AG09319 (cell line): ENCODE measurements at places on chromosomes 2 and 18.

DNA sequence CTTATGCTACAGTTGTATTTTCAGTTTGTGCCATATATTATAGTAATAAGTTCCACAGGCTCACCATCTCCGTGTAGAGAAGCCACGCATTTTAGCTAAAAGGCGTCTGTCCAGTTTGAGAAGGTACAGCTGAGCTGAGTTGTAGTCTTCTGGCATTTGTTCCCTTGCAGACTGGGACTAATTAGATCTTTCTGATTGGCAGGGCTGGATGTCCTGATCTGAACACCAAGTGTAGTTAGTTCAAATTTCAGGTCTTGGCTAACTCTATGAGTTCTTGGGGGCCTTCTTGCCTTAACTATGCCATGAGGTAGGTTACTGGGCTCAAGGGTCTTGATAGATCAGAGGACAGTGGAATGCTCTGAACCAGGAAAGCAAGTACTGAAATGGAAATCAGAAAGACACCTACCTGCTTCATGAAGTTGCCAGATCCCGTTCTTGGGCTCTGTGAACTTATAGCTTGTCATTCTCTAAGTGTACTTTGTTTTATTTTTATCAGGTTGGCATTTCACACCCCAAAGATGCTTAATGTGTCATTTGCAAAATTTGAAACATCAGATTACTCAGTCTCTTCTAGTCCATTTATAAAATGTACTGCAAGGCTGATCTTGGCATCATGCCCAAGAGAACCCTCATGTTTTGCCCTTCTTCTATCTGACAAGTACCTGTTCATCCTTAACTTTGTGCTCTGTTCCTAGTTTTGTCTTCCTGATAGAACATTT is 93.7 kb downstream of the PLCL1 start:
- no peak for DNase-seq

DNA sequence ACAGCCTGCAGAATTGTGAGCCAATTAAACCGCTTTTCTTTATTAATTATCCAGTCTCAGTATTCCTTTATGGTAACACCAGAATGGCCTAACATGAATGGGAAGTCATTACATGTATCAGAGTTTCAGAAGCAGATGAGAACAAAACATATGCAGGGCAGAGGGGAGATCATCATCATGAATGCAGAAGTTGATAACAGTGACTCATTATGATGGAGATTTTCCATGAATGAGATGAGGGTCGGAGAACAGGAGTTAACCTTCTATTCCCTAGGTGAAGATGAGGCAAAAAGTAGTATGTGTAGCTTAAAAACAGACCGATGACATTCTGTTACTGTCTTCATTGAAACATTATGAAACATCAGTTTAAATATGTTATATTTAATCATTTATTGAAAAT is 59.5 kb upstream of the PPM1B start:
- no peak for DNase-seq

GRCh38 chr2:111066062-111066593 is 54.6 kb upstream of the BCL2L11 start:
- DNase-seq = no peak

DNA sequence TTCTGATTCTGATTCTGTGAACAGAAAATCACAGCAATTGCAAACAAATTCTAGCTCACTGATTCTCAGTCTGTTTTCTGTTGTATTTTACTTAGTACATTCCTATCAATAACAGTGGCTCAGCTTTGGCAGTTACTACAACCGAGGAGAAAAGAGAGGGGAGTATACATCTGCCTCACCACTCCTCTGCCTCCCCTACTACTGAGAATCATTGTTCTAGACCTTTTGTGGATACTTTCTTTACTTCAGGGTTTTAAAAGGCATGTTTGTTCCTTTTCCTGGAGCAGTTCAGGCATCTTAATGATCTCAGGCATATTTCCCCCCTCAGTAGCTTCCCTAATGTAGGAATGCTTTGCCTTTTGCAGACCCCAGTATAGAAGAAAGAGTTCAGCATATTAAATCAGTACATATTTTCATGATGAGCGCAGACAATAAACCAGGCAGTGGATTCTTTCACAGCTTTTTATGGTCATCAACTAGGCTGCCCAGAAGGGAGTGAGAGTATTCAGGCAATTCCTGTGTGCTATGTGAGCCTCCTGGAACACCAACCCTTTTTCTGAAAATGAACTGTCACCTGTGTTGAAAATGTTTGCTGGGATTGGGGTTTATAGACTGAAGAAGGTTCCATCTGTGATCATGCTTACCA is 10.3 kb downstream of the STAMBP start:
- no peak for DNase-seq

DNA sequence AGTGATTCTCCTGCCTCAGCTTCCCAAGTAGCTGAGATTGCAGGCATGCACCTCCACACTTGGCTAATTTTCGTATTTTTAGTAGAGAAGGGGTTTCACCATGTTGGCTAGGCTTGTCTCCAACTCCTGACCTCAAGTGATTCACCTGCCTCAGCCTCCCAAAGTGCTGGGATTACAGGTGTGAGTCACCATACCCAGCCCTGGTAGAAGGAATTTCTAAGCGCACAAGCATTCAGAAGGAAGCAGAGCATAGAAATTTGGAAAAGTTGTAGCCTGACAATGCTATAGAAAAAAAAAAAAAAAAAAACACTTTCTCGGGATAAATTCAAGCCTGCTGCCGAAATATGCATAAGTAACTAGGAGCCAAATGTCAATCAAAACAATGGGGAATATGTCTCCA is 249.4 kb downstream of the GRB14 start:
- DNase-seq = no peak

- DNase-seq = no peak
Measured at GRCh38 chr18:39166776-39167175, 1601.2 kb upstream of the CELF4 start.

DNA sequence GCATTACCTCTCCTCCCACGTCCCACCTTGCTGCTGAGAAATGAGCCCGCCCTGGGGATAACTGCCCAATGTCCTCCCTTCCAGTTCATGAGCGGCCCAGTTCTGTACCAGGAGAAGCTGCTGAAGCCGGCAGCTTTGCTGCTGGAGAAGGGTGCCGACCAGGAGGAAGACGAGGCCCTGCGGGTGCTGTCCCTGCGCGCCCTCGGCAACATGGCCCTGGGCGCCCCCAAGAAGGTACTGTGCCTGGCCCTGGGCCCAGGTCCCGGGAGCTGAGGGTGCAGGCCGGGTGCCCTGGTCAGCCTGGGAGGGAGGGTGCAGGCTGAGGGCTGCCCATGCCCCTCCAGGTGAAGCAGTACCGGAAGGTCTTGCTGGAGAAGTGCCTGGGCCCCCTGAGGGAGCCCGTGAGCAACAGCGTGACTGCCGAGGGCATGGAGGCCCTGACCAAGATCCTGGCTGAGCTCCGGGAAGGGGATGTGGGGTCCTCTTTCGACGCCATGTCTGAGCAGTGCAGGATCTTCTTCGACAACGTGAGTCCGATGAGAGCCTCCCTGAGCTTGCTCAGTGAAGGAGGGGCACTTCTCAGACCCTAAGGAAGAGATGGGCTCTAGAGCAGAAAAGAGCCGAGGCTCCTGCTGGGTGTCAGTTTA is 25.7 kb downstream of the HJURP start:
- no peak for DNase-seq

GRCh38 chr2:204357286-204357685 is 188.0 kb upstream of the PARD3B start:
- no peak for DNase-seq

- DNase-seq = no peak
Measured at GRCh38 chr2:27049422-27050280, 1.8 kb upstream of the AGBL5 start.

- DNase-seq = no peak
Measured at GRCh38 chr2:109214651-109215371, 85.8 kb downstream of the SH3RF3 start.

- no peak for DNase-seq
Measured at GRCh38 chr2:174750923-174751441, 13.3 kb downstream of the CHRNA1 start.

- DNase-seq = no peak
Measured at GRCh38 chr18:69752737-69753380, 194.8 kb downstream of the CD226 start.

DNA sequence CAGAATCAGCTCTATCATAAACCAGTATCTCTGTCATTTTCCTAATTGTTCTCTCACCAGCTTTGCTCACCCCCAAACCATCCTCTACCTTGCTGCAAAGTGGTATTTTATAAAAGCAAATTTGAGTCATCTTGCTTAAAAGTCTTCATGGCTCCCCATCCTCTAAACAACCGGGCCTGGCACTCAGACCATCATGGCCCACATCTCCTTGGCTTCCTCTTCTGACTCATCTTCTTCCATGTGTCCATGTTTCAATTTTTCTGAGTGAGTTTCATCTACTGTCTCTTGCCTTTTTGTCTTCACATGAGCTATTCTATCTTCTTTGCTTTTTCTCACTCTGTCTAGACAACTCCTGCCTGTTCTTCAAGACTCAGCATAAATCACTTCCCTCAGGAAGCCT is 58.6 kb downstream of the LHCGR start:
- no peak for DNase-seq

GRCh38 chr2:157184161-157184895 is 73.2 kb upstream of the GALNT5 start:
- DNase-seq = no peak

DNA sequence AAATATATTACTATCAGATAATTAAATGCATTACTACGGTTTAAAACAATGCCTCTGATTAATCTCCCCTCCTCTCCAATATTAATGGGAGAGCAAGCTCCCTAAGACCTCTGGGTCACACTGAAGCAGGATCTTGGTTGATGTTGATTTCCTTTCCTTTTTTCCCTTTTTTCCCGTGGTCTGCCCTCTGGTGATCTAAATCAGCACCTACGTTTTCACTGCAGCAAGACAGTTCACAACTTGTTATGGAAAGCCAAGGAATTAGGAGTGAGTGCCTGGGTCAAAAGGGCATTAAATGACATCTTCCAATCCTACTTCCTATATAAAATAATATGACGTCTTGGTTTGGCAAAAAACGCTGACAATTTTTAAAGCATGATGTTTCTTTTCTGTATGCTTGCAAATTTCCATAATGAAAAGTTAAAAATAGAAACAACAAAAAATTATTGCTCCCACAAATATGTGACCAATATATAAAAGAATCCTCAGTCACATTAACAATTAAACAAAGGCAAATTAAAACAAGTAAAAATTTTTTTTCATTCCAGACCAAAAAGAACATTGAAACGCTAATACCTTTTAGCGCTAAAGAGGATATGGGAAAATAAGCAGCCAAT is 7.9 kb upstream of the CFAP36 start:
- no peak for DNase-seq

GRCh38 chr2:149438330-149438960 is 108.1 kb downstream of the LYPD6 start:
- DNase-seq = no peak

DNA sequence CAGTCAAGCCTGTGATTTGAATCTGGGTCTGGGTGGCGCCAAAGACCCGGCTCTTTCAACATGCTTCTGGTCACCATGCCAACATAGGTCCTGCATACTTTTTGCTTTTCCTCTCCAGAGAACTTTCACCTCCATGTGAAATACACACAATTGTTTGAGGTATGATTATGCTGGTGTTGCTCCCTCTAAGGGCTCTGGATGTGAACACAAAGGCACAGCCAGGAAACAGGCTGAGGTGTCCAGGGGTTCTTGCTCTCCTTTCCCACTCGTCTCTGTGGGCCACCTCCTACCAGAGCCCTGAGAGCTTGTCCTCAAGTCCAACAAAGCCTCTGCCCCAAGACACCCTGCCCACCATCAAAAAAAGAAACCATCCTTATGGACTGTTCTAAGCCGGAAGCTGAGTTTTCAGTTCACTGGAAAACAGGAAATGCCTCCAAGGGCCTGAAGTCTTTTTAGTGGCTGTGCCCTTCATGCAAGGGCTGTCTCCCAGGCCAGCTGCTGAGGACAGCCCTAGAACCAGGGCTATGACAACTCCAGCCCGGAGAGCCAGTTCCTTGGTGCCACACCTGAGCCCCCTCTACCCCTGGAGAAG is 100.2 kb upstream of the EPAS1 start:
- DNase-seq = no peak

DNA sequence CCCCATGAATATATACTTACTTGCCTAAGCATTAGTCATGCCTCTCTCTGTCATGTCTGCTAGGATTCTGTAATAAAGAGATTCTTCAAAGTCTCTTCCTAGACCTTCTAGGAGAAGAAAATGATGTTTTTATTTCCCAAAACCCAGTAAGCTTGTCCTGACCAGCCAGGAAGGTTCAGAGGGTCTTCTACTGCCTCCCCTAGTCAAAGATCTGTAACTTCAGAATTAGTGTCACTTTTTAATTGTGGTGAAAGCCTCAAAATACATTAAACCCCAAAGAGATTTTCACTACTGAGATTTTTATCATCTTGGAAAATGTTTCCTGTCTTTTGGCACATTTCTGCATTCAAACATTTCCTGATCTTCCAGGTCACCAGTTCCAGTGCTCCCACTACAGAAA is 232.9 kb upstream of the STK17B start:
- DNase-seq = no peak

DNA sequence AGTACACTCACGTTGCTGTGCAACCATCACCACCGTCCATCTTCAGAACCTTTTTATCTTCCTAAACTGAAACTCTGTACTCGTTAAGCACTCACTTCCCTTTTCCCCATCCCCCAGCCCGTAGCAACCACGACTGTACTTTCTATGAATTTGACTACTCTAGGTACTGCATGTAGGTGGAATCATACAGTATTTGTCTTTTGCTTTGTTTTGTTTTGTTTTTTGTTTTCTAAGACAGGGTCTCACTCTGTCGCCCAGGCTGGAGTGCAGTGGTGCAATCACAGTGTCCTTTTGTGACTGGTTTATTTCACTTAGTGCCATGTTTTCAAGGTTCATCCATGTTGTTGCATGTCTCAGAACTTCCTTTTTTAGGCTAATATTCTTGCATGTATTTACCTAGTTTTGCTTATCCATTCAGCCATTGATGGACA is 7.0 kb upstream of the TYMS start:
- DNase-seq = no peak
